ENCODE measurements at places on chromosomes 11 and 22.
A peak's percentile ranks its signal among the peaks of the same experiment; 100 is the strongest.

GRCh38 chr11:78189851-78190250 is 1.1 kb downstream of the USP35 start:
- no peak for DNase-seq

GRCh38 chr22:17201285-17201945 is 17.8 kb downstream of the ADA2 start:
- no peak for DNase-seq

GRCh38 chr11:45922425-45923082 is at the start of gene LARGE2:
LARGE2 (plus strand) TSS chr11:45922656; CDS start chr11:45922883, 227 bp downstream.
- DNase-seq: no peak

DNA sequence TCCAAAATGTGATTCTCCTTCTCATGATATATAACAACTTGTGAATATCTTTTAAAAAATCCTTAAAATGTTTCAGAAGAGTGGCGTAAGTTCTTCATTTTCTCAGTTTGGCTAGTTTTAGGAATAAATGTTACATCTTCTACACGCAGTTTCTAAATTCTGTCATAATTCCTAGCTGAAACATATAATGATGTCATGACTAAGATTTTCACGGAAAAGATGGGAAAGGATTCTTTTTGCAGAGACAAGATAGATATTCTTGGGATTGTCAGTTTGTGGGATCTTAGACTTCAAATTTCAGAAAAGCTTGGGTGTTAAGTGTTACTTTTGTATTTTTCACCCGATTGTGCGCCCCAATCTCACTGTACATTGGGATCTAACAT is 1.7 kb downstream of the EED start:
- DNase-seq: no peak

DNA sequence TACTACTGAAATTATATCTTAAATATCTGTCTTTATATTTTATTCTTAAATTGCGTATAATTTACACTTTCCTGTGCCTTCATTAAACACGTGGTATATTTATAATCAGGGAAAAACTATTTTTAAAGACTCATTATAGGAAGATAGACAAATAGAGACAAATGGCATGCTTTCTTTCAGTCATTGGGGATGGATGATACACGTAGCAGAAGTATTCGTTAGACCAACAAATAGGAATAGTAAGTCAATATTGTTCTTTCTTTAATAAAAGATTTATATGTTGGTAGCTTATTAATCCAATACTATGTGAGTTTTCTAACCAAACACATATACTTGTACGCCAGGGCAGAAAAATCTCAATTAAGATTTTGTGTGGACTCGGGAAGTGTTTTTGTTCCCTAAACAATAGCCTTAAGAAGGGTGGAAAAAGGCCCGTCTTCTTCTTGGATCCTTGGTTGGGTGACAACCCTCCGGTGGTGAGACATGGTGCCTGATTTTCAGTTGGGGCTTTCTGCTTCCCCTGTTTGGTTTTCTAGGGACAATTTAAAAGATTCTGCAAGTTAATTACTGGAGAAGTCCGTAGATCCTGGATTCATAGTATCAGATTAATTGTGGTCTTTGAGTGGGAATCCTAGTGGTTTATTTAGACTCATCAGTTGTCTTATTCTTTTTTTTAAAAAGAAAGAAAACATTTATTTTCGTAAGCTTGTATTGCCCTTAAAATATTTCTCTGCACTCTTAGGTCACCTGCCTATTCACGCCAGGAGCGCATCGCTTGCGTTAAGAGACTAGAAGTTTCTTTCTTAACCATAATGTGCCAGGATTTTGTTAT is 83.5 kb upstream of the WNT7B start:
- DNase-seq: no peak

GRCh38 chr22:32082331-32082730 is 39.3 kb downstream of the SLC5A1 start:
- DNase-seq: no peak

GRCh38 chr11:1055990-1056771 is 18.5 kb upstream of the MUC2 start:
- no peak for DNase-seq

DNA sequence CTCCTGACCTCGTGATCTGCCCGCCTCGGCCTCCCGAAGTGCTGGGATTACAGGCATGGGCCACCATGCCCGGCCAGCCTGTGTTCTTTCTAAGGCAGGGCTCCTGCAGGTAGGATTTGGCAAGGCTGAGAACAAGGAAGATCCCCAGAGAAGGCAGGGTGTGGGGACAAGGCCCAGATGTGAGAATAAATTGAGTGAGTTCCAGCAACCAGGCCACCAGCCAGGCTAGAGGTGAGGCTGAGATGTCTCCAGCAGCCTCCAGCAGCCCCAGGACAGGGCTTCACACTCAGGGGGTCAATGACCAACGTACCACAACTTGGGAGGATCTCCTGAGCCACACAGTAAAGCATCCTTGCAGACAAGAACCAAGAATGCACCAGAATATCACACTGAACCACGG is 75.1 kb downstream of the BUD13 start:
- DNase-seq: no peak

DNA sequence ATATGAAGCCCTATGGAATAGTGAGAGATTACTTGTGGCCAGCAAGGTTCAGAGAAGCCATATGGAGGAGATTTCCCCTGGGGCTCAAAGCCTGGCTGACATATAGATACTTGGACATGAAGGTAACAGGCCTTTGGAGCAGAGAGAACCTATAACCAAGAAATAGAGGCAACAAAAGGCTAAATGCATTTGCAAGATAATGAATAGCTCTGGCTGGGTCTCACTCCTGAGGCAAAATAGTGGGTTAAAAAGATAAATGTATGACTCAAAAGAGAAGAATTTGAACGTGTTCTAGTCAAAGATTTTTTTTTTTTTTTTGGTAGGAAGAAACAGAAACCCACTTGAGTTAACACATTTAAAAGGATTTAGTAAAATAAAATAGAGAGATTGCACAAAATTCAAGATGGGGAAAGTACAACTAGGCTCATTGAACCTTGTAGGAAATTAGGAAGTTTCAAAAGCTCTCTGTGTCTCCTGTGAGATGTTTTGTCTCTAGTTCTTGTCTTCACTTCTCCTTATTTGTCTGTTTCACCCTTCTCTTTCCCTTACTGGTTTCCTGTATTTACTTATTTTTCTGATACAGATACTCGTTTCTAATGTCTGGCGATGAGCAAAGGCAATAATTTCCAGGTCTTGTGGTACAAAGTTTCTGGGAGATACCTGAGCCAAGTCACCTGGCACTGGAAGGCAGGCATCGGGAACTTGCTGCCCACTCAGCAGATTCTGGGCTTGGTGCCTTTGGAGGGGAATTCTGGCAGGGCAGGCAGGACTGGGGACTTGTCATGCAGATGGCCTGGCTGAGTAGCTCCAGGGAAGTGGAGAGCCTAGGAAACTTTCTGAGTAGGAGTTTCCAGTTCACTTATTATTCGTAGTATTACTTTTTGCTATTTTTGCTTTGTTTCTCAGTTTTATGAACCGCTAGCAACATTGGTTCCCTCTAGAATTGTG is 49.2 kb upstream of the SESN3 start:
- DNase-seq: no peak

DNA sequence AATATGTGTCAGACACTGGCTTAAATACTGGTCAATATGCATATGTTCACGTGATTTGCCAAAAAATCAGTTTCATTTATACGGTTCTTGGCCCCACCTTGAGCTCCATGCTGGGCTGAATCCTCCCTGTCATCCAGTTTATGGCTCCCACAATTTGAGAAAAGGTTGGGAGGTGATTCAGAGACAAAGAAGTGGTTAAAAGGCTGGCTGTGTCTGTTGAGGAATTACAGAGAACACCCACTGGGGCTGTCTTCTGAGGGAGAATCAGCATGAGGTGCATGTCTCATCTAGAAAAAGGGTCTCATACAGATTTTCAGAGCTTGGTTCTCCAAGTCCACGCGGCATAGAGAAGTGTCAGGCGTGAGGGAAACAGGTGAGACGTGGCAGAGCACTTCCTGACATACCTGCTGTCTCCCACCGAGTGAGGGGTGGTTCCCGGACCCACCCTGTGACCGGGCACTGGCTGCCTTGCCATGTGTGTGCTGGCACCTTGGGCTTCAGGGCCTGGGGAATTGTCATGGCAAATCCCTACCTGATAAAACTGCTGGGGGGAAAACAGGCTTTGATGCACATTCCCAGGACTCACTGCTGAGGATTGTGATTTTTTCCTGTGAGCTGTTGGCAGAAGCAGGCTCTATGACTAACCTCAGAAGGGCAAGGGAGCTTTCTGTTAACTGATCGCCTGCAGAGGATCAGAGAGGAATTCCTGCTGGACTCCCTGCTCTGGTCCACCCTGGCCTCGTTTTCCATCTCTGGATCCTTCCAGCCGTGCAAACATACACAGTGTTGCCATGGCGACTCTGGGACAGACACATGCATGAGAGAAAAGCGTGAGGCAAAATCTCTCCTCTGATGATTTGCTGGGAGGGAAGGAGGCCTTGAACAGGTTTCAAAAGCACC is 223.6 kb downstream of the ADAMTS15 start:
- no peak for DNase-seq

GRCh38 chr11:69123593-69124545 is 31.9 kb upstream of the SMIM38 start:
- DNase-seq: no peak

- DNase-seq: no peak
Observed at GRCh38 chr11:57338142-57338541, at the start of gene P2RX3. P2RX3 (plus strand) TSS chr11:57338352; CDS start chr11:57338551, 199 bp downstream.

DNA sequence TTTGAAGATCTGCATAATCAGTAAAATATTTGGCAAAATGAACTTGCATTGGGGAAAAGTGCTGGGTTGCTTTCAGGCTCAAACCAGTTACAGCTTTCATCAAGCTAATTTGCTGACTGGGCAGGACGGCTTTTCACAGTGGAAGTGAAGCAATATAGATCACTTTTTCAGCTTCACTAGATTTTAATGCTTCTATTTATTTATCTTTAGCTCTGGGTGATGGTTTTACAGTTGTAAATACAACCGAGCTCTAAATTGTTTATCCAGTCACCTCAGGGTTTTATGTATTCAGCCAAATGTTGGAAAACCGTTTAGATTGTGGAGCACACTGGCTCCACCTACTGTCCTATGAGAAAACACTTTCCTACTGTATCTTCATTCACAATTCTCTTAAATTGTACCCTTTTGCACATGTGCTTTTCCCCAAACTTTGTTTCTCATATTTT is 58.2 kb downstream of the ACER3 start:
- DNase-seq: peak; percentile 37

DNA sequence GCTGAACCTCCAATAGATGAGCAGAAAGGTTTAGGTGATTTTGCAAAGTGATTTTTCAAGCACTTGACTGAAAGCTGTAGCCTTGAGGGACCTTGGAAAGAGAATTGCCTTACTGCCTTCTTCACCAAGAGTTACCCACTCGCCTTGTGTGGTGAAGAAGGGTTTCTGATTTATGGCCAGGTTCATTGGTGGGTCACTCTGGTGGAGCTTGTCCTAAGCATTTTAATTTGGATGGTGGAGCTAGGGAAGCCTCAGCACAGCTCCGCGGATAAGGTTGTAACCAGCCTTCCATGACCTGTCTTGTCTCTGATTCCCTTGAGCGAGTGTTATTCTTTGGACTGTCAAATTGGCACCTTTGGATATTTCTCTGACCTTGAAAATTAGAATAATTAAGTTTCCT is 226.4 kb downstream of the FAT3 start:
- DNase-seq: no peak

GRCh38 chr11:31433851-31434250 is 64.2 kb downstream of the DNAJC24 start:
- no peak for DNase-seq

- DNase-seq: peak; percentile 37
Observed at GRCh38 chr11:116925050-116925449, 87.6 kb upstream of the APOA1 start.

DNA sequence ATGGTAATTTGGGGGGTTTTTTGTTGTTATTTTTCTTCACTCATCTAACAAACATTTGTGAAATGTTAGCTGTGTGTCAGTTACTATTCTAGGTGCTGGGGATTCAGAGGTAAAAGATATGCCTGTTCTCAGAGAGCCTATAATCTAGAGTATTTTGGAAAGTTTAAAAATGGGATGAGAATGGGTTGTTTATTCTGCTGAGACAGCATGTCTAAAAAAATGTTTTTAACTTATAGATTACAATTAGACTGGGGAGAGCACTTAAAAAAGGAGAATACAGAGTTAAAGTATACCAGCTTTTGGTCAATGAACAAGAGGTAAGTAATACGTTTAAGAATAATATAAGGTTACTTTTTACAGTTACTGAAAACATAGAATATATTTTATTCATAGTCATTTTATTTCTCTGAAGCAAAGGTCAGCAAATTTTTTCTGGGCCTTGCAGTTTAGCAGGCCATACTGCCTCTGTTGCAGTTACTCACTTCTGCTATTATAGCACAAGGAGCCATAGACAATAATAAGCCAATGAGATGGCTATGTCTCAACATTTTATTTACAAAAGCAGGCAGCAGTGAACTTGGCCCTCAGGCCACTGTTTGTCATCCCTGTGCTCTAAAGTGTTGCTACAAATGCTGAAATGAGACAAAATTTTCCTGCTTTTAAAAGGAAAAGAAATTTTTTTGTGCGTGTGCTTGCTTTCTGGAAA is 60.0 kb downstream of the DKK3 start:
- DNase-seq: no peak

- DNase-seq: no peak
Observed at GRCh38 chr11:110759972-110760381, 47.7 kb upstream of the ARHGAP20 start.

DNA sequence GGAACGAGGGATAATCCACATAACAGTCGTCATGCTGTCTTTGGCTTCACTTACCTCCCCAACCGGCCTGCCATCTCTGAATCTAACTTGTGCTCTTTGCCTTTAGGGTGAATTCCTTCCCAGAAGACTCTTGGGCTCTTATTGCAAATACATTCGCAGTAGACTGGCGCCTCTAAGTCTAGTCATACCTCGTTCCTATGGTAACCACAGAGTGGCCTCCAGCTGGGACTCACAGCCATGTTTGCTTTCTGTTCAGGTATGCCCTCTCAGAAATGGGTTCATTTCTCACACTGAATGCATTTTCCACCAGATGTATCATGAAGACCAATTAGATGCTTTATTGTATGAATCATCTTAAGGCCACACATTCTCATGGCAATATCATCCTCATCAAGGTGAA is 112.7 kb downstream of the FAR1 start:
- DNase-seq: no peak

GRCh38 chr11:33168709-33169200 is 7.5 kb upstream of the CSTF3 start:
- DNase-seq: no peak

Measured in CD4-positive, alpha-beta T cell treated with Interleukin-2 at 100 ng/mL for 4 hours (primary cell).